NCI-H1417 treated with DMSO at 0.1 percent for 48 hours (cell line): ENCODE measurements at places on chromosomes 12 and 14.

- DNase-seq = no peak
Observed at GRCh38 chr12:94208622-94208966, 60.2 kb downstream of the PLXNC1 start.

DNA sequence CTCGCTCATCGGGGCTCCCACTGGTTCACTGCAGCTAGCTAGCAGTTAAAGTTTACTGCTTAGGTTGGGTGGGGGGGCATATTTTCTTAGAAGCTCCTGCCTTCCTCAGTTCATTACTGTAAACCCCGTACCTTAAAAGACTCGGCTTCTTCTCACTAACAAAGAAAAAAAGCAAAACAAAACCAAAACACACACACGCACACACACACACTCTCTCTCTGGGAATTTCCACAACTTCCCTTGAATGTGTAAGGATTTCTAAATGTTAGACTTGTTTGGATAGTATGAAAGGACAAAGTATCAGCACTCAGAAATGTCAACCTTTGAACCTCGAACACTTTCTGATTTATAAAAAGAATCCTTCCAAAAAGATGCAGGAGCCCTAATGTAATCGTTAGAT, 927 bp downstream of the PTHLH start:
- DNase-seq = no peak

DNA sequence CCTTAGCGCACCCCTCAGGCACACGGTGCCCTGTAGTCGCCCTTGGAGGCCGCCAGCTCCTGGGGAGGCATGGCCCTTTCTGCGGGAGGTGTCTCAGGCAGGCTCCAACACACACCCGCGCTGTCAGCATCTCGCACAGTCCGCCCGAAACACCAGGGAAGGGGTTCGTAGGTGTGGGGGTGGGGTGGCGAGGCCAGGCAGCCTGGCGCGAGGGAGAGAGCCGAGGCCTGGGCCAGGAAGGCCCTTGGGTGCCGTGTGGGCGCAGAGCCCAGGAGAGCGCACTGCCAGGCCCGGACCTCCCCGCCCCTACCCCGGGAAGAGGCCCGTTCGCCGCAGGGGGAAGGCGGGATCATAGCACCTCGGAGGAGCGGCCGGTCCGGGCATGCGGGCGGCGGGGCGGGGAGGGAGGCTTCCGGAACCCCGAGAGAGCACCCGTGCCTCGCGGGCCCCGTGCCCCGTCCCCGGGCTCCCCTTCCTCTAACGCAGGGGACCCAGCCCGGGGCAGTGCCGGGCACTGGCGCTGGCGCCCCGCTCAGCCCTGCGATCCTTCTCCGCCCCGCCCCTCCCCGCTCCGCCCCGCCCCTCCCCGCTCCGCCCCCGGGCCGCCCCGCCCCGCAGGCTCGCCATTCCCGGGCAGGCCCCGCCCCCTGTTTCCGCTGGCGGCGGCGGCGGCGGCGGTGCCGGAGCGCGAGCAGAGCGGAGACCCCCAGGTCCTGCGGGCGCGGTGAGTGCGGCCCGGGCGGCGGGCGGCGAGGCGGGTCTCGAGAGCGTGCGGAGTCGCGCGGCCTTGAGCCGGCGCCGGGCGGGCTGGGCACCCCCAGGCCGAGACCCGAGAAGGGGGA, at the start of gene TSPAN9:
Gene TSPAN9, plus strand, starts transcription at position 650 of the 842 bp plus-strand sequence. CDS start 123,815 bp downstream, outside the sequence.
- DNase-seq = no peak

GRCh38 chr14:54722791-54723432, 156.0 kb downstream of the SAMD4A start:
- DNase-seq = no peak

DNA sequence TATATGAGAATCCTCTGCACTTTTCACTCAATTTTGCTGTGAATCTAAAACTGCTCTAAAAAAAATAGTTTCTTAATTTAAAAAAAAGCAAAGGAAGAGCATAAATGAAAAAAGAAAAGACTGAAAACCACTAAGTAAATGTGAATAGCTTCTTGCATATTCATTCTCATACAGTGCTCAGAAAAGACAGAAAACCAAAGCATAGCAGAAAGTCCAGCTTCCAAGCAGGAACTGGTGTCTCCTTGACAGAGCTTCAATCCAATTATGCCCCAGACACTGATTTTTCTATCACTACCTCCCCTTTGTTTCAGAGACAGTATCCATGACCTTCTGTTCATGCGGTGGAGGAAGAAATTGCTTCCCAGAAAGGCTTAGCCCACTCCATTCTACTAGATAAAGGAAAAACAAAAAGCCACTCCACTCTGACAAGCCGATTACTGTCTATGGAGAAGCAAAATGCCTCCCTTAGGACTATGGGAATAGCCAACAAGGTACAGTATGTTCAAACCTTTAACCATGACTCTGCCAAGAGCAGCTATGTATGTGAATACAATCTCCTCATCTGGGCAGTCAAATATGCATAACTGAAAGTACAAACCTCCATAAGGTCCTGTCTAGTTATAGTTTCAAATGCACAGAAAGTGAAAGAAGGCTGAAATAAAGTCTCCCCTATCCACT, 40.6 kb downstream of the ATF7 start:
- DNase-seq = no peak

DNA sequence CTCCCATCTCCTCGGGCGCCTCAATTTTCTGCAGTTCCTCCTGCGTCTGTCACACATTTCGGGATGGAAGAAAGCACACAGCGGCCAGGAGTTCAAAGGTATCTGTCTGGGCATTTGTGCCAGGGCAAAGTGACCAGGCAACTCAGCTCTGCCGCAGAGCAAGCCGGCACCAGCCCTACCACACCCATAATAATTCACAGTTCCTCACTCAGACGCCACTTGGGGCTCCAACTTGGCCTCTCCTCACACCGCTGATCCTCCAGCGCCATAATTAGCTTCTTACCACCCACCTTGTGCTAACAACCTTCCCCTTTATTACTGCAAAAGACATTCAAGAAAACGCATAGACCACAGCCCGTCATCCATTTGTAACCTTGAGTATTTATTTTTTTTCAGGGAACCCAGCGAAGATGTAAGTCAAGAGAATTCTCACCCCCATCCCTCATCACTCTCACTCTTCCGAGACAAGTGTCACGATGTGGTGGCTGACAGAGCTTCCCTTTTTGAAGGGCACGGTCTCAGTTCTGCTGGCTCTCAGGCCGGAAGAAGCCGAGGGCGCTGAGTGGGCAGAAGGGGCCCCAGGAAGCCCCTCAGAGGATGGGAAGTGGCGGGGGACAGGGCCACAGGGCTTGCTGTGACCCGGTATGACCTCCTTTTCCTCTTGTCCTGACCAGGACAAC, 25.2 kb upstream of the NCOR2 start:
- no peak for DNase-seq
